Stimulated activated memory B cell treated with anti-CD40 and anti-IgM and Interleukin-4, amounts not matched to agents 10 μg/mL and 1 μg/mL and 100 μg/mL, for 72 hours (primary cell): ENCODE measurements at places on chromosomes 3 and 15.

DNA sequence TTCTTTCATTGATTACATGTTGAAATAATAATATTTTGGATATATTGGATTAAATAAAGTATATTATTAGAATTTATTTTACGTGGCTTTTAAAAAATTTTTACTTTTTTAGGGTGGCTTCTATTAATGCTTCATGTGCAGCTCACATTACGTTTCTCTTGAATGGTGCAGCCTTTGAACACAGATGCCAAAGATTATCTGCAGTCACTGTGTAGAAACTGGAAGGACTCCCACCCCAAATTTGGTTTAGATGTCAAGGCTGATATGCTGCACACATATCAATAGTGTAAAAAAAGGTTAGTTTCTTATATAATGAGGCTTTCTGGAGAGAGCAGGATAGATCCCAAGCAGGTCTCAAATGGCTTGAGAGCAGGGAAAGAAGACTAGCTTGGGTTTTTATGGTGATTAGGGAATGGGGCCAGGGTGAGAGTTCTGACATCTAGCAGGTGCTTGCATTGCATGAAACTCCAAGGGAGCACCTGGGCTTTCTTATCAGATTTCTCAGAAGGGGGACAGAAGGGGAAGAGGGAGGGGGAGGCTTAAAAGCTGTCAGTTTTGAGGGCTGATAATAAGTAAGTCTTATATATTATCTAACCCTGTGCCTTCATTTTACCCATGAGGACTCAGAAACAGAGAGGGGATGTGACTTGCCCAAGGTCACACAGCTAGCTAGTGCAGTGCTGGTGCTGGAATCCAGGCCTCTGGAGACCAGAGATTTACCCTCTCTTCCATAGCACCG is 89.6 kb downstream of the CHST2 start:
- no peak for ATAC-seq

DNA sequence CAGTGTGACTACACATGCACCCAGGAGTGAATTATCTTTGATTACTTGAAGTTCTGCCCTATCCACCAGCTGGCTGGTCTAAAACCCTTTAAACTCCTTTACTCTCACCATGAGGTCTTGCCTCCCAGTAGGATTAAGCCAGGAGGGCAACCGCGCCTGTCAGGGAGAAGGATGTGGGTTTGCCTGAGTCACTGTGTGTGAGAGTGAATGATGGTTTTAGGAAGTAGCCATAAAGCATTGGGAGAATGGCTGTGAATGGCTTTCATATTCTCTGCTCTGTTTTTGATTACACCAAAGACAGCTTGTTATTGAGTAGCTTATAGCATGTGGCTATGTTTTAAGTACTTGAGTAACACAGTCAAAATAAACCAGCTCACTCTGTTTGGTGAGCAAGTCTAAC is 637.7 kb upstream of the TBL1XR1 start:
- ATAC-seq, result no peak

DNA sequence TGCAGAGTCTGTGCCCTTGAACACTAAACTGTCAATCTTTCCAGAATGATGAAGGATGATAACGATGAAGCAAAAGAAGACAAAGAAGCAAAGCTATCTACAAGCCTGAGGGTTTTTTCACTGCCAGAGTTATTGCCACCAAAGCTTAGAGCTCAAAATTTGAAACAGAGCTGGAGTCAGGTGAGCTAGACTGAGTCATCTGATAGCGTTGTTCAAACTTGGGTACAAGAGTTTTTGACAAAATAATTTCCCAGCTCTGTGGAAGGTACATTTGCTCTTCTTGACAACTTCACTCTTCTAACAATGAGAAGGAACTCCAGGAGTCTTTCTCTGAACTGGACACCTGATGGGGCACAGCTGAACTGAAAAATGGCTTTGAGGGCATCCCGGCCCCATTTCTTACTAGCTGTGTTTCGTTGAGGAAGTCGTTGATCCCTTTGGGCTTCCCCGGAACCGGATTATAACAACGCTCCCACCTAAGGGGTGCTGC is 715 bp downstream of the MCCC1 start:
- ATAC-seq, result peak; percentile 56

GRCh38 chr3:20604659-20605058 is 418.7 kb upstream of the SGO1 start:
- no peak for ATAC-seq

DNA sequence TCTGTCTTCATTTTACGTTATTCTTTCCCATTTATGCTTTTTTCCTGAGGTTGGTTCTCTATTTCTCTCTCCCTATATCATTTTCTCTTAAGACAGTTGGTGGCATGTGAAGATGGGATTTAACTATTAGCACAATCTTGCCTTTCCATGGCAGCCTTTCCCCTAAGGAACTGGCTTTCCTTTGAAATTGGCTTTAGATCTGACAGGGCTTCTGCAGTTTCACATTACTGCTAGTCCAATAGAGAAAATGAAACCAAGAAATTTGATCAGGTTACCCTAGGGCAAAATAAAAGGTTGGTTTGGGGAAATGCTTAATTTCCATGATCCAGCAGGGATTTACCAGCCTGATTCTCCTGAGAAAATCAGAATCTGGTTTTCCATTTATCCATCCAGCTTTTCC is 22.7 kb upstream of the CHL1 start:
- no peak for ATAC-seq

GRCh38 chr3:159186581-159186980 is 384.7 kb downstream of the MFSD1 start:
- ATAC-seq, result peak; percentile 42

DNA sequence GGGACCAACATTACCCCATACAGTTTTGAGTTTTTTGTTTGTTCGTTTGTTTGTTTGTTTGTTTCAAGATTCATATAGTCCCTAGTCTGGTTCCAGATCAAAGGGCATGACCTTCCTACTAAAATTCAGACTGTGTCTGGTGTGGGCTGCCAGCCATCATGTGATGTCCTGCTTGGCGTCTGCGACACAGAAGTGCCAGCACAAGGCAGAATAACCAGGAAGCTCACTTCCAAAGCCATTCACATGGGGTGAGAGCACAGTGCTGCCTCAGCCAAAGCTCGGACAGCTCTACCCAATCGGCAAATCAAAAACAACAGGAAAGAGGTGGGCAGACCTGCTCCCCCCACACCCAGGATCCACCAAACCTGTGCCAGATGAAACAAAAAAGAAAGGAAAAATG is 142.6 kb upstream of the THBS1 start:
- no peak for ATAC-seq

GRCh38 chr3:184815046-184815930 is 3.3 kb downstream of the VPS8 start:
- ATAC-seq, result no peak

DNA sequence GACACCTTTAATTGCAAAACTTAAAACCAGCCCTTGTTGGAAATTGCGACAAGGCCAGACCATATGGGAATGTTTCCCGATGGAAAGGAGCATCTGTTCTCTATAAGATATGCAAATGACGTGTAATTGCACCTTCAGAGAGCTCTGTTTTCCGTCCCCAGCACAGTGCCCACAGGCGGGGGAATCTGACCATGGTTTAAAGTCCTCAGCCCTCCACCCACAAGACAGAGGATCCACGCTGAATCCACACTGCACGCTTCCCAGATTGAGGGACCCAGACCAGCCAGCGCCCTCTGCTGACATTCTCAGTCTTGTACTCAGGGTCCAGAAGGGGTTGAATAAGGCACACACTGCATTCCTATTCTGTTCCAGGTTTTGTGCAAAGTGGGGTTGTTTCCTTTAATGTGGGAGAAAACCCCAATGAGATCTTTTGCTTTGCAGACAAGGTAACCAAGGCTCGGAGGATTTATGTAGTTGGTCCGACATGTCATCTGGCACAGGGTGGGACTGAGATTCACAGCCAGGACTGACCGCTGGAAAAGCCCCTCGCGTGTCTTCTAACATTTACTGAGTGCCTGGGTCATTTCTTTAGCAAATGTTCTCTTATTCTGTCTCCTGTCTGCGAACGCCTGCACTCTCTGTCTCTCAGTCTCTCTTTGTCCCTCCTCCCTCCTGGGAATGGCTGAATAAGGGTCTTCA is 36.8 kb upstream of the KLHL25 start:
- ATAC-seq, result peak; percentile 34
